ENCODE measurements at places on chromosomes 3 and 15.

GRCh38 chr15:48759921-48760320 lies 50.9 kb downstream of the CEP152 start:
- DNase-seq: no peak

- no peak for DNase-seq
Observed at GRCh38 chr15:78054518-78054917, 23.0 kb downstream of the TBC1D2B start.

DNA sequence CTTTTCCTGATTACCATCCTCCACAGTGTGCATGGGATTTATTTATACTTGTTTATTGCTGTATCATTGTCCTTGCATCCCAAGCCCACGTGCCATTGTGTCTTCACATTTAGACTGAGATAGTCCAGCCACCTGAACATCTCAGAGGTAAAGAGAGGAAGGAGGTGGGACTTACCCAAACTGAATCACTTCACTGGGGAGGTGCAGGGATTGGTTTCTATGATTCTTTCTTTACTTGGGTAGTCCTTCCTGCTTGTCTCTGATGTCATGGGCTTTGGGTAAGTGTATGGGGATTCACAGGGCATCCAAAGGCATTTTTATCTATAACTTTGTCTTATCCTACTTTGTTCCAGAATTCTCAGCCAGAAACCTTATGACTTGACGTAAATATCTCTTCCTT lies 141.5 kb upstream of the UMPS start:
- DNase-seq: no peak

DNA sequence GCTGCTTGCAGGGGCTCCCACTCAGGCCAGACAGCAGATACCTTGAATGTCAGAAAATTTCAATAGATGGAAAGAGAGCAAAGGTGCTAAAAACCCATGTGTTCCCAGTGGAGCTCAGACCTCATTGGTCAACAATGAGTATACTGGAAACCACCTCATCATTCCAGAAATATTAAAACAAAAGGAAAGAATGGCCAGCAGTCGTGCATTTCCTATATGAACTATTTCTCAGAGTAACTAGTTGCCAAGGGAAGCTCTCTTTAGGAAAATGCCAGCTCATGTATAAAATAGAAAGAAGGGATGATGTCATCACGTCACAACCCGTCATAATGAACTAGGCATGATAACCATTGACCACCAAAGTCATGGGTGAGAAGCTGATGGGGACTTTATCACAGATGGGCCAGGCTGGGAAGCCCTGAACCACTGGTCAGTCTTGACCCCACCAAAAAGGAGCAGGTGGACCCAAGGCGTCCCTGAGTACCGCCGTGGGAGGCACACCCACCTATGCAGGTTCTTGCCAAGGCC lies 17.5 kb downstream of the DNAJB8 start:
- DNase-seq: no peak

- no peak for DNase-seq
Observed at GRCh38 chr3:170056710-170057454, 19.1 kb downstream of the GPR160 start.

DNA sequence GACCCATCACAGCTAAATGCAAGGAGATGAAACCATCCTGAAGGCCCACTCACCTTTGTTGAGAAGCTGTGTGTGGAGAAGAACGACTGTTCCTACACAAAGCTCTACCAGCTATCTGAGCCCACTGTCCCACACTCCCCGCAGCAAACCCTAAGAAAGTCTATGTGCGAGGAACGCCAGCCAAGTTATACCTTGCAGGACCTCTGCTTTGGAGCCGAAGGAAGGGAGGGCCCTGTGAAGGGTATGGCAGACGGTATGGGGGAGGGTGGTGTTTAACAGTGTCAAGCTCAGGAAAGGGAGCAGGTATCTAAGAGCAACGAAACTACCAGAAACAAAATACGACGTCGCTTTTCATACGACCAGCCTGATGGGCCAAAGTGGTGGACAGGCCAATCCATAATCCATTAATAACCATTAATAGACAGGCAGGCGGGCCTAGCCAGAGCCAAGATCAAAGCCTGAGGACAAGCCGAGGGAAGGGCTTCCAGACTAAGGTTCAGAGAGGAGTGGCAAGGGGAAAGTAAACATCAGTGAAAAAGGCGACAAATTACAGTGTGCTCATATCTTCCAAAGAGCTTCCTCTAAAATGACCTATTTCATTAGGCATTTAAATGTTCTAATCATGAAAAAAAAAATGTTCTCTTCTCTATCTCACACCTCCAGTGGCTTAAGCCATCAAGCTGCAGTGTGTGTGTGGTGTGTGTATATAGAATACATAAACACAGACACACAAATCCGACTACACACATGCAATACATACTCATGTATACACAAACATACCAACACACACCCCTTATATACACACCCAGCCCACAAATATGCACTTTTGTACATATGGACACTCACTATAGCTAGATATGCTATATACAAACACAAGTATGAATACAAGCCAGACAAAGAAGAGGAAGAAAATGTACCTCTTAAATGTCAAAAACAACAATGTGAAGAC lies 43.9 kb downstream of the PTPN23 start:
- no peak for DNase-seq

GRCh38 chr3:46663591-46664135 lies 29.8 kb downstream of the ALS2CL start:
- DNase-seq: peak; percentile 77

GRCh38 chr15:88849376-88850072 lies 45.8 kb downstream of the HAPLN3 start:
- no peak for DNase-seq

DNA sequence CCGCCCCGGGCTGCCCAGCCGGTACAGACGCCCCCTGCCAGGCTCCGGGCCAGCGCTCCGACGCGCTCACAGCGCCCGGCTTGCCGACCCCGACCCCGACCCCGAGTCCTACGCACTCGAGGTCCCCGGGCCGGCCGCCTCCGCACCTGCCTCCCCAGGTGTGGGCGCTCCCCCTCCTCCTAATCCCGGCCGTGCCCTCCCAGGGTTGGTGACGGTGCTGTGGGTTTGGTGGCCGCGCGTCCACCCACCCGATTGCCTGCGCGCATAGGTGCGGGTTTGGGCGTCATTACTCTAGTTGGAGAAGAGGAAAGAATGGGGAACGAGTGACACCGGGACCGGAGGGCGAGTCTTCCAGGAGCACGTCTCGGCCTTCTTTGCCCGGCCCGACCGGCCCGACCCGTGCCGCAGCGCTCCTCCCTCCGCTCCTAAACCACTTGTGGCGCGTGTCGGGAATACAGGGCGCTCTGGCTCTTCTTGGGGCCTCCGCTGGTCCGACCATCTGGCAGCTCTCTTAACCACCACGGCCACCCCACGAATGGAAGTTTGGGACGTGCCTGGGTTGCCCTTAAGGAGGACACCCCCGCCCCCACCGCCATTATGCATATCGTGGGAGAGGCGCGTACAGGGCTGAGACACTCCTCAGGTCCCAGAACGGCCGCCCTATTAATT lies 810 bp upstream of the THRB start:
- peak; percentile 84 for DNase-seq

GRCh38 chr15:78358102-78358870 lies 18.1 kb downstream of the CRABP1 start:
- DNase-seq: peak; percentile 91

GRCh38 chr3:196431181-196432136 lies 768 bp downstream of the UBXN7 start:
- DNase-seq: peak; percentile 85

- no peak for DNase-seq
Observed at GRCh38 chr3:159749406-159749805, 239.2 kb upstream of the IL12A start.

DNA sequence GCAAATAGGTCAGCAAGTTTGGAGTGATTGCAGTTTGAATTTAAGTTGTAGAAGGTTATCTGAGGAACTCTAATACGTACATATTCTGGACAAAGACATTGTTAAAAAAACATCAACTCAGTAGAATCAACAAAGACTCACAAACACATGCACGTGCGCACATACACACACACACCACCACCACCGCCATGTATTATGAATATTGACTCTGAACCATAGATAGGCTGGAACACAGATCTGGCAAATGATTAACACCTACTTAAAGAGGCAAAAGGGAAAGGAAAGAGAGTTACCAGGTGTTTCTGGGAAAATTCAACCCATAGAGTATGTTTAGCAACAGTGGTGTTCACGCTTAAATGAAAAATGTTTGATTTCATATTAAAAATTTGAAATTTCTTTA lies 334.2 kb upstream of the ALCAM start:
- DNase-seq: no peak

GRCh38 chr15:59223736-59224135 lies 17.1 kb downstream of the LDHAL6B start:
- DNase-seq: no peak

GRCh38 chr15:66928101-66928500 lies 137.3 kb upstream of the SMAD3 start:
- DNase-seq: no peak

- no peak for DNase-seq
Observed at GRCh38 chr3:114770874-114771273, 376.2 kb downstream of the ZBTB20 start.

DNA sequence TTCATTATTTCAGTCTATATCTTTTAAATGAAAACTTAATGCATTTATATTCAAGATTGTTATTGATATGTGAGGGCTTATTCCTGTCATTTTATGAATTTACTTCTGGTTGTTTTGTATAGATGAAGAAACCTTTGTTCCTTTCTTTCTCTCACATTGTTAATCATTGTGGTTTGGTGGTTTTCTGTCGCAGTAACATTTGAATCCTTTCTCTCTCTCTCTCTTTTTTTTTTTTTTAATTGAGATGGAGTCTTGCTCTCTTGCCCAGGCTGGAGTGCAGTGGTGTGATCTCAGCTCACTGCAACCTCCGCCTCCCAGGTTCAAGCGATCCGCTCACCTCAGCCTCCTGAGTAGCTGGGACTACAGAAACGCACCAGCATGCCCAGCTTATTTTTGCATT lies 22.1 kb downstream of the AGBL1 start:
- DNase-seq: no peak

- peak; percentile 63 for DNase-seq
Observed at GRCh38 chr3:23888617-23889228, 28.1 kb downstream of the NKIRAS1 start.

GRCh38 chr15:79209690-79210089 lies 72.8 kb upstream of the ANKRD34C start:
- DNase-seq: peak; percentile 26

- no peak for DNase-seq
Observed at GRCh38 chr15:39752246-39752645, 30.4 kb downstream of the FSIP1 start.

GRCh38 chr3:127457094-127457475 lies 133.4 kb downstream of the TPRA1 start:
- DNase-seq: peak; percentile 63

DNA sequence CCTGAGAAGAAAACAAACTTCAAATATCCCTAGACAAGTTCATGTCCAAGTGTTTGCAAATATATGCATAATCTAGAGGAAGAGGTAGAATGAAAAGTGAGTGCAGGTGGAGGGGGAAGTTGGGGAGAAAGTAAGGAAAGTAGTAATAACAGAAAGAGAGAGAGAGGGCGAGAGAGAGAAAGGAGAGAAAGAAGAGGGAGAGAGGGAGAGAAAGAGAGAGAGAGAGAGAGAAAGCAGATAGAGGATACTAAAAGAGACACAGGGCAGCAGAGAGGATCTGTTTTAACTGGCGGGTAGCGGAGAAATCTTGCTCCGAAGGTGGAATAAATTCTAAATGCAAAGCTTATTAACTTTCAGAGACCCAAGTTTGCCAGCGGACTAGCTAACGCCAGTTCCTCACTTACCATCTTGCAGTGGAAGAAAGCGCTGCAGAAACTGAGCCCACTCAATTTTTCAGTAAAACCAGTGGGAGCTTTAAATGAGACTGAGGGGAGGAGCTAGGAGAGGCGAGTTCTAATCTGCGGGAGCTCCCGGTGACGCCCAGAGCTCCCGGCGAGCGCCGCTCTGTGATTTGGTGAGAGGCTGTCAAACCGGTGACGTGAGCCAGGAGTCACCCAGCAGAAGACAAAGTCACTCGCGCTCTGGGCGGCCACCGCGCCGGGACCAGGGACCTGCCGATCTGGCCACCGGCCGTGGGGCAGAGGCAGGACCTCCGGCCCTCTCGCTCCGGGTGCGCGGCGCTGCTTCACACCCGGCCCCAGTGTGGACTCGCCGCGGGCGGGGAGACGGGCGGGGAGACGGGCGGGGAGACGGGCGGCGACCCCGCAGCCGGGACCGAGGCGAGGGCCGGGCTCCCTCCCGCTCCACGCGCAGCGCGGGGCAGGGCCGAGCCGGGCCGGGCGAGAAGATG lies at the start of gene GMNC:
Gene GMNC, minus strand, starts transcription at position 486 of the 910 bp plus-strand sequence. Its CDS starts 79 bp downstream, at position 407.
- peak; percentile 73 for DNase-seq

DNA sequence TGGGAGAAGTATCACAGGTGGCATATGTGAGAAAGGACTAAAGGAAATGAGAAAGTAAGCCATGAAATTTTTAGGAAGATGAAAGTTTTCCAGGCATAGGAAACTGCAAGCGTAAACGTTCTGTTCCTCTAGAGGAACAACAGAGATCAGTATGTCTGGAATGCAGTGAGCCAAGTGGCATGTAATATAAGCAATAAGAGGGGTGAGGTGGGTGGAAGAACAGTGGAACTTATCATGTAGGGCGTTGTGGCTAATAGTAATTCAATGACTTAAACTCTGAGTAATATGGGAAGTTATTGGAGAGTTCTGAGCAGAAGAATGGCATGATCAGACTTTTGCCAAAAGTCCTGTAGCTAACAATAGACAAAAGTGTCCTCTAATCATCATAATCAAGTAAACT lies 902.9 kb downstream of the EPHA3 start:
- DNase-seq: no peak

GRCh38 chr3:183158551-183159006 lies 4.0 kb downstream of the LAMP3 start:
- no peak for DNase-seq

GRCh38 chr3:94234177-94234788 lies 171.4 kb downstream of the NSUN3 start:
- peak; percentile 72 for DNase-seq

- DNase-seq: peak; percentile 79
Observed at GRCh38 chr15:92091155-92091734, 237.7 kb downstream of the SLCO3A1 start.

GRCh38 chr15:85870216-85871014 lies 75.7 kb upstream of the KLHL25 start:
- DNase-seq: no peak

GRCh38 chr15:67340630-67341029 lies 86.0 kb downstream of the IQCH start:
- no peak for DNase-seq

DNA sequence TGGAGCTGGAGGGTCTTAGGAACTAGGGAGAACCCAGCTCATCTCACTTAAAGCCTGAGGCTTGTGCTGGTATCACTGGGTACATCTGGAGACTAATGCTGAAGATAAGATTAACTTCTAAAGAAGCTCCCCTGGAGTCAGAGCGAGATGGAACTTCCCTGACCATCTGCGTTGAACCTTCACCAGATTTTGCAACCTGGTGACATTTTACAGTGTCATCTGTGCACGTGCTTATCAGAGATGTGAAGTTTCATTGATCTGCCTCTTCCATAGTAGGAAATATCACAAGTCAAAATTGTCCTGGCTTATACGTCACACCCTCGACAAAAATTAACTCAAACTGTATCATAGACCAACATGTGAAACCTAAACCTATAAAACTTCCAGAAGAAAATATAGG lies 395.5 kb downstream of the SHQ1 start:
- no peak for DNase-seq

DNA sequence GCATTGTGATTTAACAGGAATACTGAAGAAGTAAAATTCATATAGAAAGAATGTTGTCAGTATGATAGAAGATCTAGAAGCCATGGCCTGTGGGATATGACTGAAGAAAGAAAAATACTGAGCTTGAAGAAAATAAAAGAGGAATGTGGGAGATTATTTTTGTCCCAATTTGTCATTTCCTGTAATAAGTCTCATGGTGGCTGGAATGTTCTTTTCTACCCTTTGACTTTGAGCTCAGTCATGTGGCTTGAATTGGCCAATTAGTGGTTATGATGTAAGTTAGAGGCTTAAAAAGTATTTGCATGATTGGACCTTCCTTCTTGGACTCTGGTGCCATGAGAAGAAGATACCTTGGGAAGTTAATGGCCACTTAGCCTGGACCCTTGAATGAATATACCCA lies 14.1 kb downstream of the APH1B start:
- DNase-seq: peak; percentile 25
